ENCODE measurements at places on chromosomes 3 and 15. TPM values are rescaled to one million over a fixed set of nuclear protein-coding genes. Genes with fewer than 3 reads are reported as not detected.

Gene CCDC80
- 6.4 TPM for total RNA-seq

Gene GP9
- total RNA-seq = not detected

Gene PPCDC
- 23.9 TPM for total RNA-seq

Gene ACP3
- 0.78 TPM for total RNA-seq

Gene OR5K2
- total RNA-seq = not detected

Gene CCR4
- not detected for total RNA-seq

Gene IQCH
- 4.0 TPM for total RNA-seq

Gene SYNM
- total RNA-seq = 15.1 TPM

Gene LMAN1L
- not detected for total RNA-seq

Gene SRP14
- 251 TPM for total RNA-seq

Gene GOLGA6L10
- 2.2 TPM for total RNA-seq

Gene TEX9
- 3.5 TPM for total RNA-seq

Gene CCDC39
- total RNA-seq = not detected

Gene SNUPN
- 24.1 TPM for total RNA-seq

Gene PDZRN3
- 0.05 TPM for total RNA-seq

Gene SLC51B
- 0.75 TPM for total RNA-seq

Gene CORO2B
- total RNA-seq = not detected

Gene ARGFX
- not detected for total RNA-seq

Gene GRAMD2A
- 0.43 TPM for total RNA-seq

Gene B3GALNT1
- 2.3 TPM for total RNA-seq

Gene CCR1
- 0.12 TPM for total RNA-seq

Gene MESP2
- total RNA-seq = not detected

Gene C3orf85
- total RNA-seq = not detected

Gene GAP43
- total RNA-seq = 0.66 TPM

Gene CKMT1A
- total RNA-seq = 1.2 TPM

Gene EPM2AIP1
- 6.8 TPM for total RNA-seq

Gene NRG4
- 19.5 TPM for total RNA-seq

Gene CFAP100
- total RNA-seq = not detected

Gene PP2D1
- not detected for total RNA-seq

Gene SEMA3G
- 0.10 TPM for total RNA-seq

Gene WDR49
- not detected for total RNA-seq

Gene SLC24A5
- not detected for total RNA-seq

Gene EFCC1
- not detected for total RNA-seq

Gene THPO
- not detected for total RNA-seq

Gene GRM2
- 0.06 TPM for total RNA-seq

Gene ROBO1
- total RNA-seq = 3.2 TPM

Gene LRRC31
- not detected for total RNA-seq

Gene MAP6D1
- total RNA-seq = 0.72 TPM

Gene CLDN11
- 0.72 TPM for total RNA-seq

Gene PCCB
- total RNA-seq = 106 TPM

Gene TPRA1
- total RNA-seq = 27.9 TPM

Gene C3orf70
- not detected for total RNA-seq

Gene GOLGA8G
- total RNA-seq = not detected

Gene FES
- total RNA-seq = 0.59 TPM

Gene DNASE1L3
- total RNA-seq = not detected

Gene CNTN6
- 0.17 TPM for total RNA-seq

Gene DAZL
- 1.8 TPM for total RNA-seq

Gene PPP1R14D
- total RNA-seq = not detected

Gene ROPN1B
- total RNA-seq = not detected

Gene PCNP
- 97.0 TPM for total RNA-seq

Gene TMEM108
- not detected for total RNA-seq

Gene PPIB
- total RNA-seq = 544 TPM
